HTR-8/SVneo (cell line): ENCODE measurements at places on chromosomes 6 and 20.

- no peak for DNase-seq
Observed at GRCh38 chr6:123855506-123855905, 51.8 kb downstream of the NKAIN2 start.

DNA sequence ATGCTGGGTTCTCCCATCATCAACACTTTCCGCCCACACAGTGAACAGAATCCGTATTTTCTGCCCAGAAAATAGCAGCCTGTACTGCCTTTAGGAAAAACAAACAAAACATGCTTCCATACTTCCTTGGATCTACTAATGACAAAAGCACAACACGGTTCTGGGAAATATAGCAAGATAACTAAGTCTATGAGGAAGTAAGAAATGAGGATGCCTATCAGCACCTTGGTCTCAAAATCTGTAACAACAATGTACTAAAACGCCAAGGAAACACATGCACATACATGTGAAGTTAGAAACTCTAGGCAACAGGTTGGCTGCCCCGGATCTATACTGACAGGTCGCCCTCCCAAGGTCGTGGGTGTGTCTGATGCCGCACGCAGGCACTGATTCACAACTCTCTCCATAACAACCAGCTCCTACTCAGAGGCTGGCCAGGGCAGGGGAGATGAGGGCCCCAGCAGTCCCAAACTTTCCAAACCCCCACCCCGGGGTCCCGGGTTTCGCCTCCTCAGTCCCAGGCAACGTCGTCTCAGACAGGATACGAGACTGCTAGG, 710 bp downstream of the BTBD9 start:
- peak; percentile 27 for DNase-seq

- no peak for DNase-seq
Observed at GRCh38 chr6:145630598-145630997, 104.7 kb downstream of the EPM2A start.

DNA sequence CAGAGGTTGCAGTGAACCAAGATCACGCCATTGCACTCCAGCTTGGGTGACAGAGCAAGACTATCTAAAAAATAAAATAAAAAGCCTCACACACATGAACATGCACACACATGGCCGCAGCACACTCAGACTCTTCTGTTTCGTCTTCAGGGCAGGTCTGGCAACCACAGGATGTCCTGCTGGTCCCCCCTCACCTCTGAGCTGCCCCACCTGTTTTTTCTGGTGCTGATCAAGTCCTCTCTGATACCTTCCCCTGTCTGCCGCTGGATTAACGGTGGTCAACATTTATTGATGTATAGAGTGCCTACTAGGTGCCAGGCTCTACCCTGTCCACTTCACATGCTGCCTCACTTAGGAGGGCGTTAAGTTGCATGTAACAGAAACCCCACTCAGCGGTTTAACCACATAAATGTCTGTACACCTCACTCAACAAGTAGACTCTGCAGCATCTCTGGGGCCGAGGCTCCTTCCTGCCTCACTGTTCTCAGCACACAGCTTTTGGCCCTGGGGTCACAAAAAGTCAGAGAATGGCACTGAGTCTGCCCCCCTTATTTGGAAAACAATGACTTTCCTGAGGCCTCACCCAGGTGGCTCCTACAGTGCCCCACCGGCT, 4.5 kb upstream of the AP5S1 start:
- no peak for DNase-seq

DNA sequence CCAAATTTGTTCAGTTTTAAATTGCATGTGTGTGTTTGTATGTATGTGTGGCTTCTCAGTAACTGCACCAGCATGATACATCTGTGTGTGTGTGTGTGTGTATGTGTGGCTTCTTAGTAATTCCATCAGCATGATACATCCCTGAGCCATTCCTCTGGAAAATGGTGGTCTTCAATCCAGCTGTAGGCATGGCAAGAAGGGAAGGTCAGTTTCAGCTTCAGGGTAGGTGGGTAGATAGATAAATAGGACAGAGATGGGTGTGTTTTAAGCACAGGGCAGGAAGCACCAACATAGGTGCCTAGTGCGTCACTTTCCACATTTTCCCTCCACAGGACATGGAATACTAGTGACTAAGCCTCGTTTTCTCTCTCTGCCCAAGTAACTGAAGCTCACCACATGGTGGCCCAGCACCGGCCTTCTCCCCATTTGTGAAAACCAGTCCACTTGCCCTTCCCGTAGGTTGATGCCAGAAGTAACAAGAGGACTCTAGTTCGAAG, 82.9 kb downstream of the RPP40 start:
- DNase-seq = no peak

GRCh38 chr6:110039981-110040383, 61.9 kb downstream of the GPR6 start:
- peak; percentile 19 for DNase-seq

GRCh38 chr6:31154436-31154835, 3.2 kb downstream of the CCHCR1 start:
- DNase-seq = no peak

GRCh38 chr20:53822534-53822933, 228.9 kb upstream of the ZNF217 start:
- no peak for DNase-seq

DNA sequence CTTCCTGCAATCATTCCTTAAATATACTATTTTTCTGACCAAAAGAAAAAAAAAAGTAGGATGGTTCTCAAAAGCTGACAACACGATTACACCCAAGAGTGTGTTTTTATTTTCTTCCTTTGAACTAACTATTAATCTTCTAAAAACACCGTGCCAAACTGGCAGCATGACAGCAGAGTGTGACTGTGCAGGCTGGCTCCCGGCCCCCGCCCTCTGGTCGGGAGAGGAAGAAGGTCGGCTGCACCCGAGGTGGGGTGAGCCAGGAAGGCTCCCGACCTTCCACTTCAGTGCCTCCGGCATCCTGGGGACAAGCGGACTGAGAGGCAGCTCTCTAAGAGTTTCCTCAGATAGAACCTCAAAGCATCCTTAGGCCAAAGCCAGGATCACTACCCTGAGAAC, 29.2 kb downstream of the SLC22A23 start:
- no peak for DNase-seq

- no peak for DNase-seq
Observed at GRCh38 chr6:139483079-139483478, 108.6 kb upstream of the CITED2 start.
